ENCODE measurements at places on chromosomes 4 and X.

DNA sequence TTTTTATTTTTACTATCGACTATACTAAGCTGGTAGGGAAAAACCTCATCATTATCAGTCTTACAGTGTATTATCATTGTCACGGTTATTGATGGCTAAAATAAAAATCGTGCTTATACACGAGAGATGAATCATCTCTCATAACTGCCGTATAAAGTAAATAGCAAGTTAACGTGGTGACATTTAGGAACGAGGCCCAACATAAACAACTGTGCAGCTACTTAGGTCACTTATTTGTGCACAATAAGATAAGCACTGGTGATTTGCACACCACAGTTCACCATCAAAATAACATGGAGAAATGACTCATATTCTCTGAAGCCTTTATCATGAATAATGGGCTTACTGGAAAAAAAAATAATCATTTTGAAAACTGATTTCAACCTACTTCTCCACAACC is 482.0 kb upstream of the TENM3 start:
- peak; percentile 43 for DNase-seq

DNA sequence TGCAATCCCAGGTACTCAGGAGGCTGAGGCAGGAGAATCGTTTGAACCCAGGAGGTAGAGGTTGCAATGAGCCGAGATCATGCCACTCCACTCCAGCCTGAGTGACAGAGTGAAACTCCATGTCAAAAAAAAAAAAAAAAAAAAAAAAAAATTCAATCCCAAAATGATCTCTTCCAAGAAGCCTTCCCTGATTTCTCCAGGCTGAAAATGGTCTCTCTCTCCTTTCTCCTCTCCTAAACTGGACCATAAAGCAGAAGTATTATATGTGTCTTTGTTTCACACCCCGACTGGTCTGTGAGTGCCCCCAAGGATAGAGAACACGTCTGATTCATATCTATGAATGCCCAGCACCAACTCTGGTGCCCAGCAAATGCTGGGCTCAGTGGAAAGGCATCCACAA is 17.3 kb upstream of the KDM5C start:
- no peak for DNase-seq

DNA sequence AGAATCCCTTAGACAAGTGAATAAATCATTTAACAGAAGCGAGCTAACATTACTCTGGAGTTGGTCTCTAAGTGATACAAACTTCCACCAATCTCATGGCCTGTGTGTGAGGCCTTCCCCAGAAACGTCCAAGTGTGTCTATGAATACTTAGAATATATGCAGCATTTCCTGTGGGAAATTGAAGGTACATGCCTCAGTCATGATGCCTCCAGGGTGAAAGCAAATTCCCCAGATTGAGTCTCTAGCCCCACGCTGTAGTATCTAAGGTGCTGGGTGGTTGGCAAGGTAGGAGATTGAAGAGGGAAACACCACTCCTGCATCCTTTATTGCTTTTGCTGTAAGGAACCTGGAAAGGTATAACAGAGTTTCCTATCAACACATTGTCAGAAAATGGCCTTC is 113.8 kb downstream of the IL13RA2 start:
- no peak for DNase-seq

DNA sequence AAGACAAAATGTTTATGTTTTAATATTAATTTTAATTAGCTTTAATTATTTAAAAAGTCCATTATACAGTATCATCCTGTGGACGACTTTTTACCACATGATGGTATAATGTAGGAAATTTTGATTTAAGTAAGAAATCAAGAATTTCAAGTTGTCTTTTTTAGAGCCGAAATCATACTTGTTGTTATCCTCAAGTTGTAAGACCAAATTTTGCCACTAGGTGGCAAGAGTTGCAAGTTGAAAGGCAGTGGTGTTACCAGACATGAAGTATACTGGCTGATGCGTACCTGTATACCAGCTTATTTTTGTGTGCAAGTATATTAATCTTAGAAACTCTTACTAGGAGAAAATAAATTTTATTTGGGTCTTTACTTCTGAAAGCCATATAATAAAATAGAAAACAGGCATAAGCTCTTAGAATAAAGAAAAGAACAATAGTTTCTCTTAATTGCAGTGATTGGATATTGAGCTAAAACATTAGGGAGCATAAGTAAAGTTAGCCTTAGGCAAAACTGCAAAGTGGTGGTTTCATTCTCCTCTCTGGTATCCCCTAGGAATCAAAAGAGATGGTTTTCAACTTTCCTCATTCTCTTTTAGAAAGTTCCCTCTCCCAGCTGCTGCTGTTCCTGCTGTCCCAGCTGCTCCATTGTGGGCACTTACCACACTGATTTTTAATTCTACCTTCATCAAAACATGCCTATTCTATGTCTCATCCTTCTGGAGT is 118.0 kb upstream of the WDFY3 start:
- peak; percentile 70 for DNase-seq

GRCh38 chr4:116665716-116666115 is 419.7 kb downstream of the TRAM1L1 start:
- DNase-seq = peak; percentile 35

DNA sequence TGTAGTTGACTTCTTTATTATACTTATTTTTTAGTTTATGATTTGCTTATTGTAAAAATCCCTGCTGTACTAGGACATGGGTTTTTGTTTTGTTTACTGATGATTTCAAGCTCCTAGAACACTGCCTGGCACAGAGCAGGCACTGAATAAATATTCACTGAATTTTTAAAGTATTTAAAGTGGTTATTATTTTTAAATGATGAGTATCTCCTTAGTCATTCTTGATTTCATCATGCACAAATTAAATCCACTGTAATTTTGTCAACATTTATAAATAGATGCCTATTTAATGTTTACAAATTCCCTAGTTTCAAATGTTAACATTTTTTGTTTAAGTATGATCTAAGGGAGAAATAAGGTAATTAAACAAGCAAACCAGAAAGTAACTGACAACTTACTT is 367.9 kb upstream of the SLIT2 start:
- peak; percentile 18 for DNase-seq

DNA sequence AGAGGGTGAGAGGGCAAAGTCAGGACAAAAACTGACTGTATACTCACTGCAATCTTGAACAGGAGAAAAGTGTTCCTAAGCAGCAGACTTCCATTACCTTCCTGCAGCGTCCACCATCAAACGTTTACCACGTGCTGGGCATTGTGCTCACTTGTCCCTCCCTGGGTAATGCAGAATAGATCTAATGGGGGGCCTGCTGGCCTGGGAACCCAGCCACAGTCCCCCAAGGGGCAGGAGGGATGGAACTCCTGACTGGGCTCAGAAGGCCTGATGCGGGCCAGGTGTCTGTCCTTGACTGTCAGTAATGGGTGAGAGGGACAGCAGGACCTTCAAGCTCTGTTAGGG is 37.6 kb upstream of the FAM156A start:
- DNase-seq = no peak

DNA sequence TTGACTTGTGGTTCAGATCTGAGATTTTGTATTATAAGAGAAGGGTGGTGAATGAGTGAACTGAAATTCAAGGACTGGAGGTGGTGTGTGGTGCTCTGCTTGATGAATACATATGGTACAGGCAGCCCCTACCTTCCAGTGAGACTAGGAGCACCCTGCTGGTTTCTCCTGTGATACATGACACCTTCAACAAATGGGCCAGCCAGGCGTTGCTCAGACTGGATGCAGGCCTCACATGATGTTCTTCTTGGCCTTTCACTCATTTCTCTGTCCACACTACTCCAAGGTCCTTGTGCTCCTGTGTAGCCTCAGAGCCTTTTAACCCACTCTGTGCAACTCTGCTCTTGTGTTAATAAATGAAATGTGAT is 67.2 kb downstream of the FNIP2 start:
- no peak for DNase-seq

GRCh38 chrX:153380691-153381090 is 20.5 kb downstream of the PNMA6E start:
- no peak for DNase-seq

DNA sequence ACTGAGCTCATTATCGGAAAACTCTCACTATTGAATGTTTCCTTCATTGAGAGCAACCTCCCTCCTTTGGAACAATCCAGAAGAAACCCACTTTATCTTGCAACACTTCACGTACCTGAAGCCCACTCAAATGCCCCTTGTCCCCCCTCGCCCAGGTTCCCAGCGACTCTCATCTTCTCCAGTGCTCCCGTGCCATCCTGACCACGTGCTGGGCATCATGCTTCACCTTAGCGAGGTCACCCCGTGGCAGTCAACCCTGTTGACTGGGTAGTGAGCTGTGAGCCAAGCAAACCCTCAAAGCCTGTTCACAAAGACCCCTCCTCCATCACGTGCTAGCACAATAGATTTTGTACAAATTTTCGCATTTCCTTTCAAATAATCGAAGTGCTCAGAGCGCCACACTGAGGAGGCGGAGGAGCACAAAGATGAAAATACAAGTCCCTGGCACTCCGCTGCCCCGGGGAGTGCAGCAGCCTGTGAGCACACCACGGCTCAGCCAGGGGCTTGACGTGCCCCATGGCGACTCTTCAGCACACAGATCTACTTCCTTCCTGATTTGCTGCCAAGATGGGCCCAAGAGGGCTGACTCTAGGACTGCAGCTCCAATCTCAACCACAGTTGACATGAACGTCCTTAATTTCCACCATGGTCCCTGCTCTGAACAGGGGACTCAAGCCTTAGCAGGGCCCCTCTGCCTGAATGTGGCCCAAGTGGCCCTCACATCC is 15.6 kb downstream of the PDZD4 start:
- no peak for DNase-seq

DNA sequence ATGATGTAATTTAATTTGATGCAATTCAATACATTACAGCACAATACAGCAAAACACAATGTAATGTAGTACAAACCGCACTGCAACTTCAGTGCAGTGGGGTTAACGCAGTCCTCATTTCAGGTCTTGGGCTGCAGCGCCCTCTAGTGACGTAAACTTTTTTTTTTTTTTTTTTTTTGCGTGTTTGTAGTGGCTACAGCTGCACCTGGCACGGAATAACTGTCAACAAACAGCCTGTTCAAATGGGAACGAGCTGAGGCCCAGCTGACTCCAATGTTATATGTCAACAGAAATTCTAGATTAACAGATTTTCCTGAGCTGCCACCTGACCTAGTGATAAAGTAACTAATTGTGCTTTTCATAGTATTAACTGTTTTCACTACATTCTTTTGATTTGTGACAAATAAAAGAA is 33.5 kb upstream of the RASSF6 start:
- peak; percentile 62 for DNase-seq

DNA sequence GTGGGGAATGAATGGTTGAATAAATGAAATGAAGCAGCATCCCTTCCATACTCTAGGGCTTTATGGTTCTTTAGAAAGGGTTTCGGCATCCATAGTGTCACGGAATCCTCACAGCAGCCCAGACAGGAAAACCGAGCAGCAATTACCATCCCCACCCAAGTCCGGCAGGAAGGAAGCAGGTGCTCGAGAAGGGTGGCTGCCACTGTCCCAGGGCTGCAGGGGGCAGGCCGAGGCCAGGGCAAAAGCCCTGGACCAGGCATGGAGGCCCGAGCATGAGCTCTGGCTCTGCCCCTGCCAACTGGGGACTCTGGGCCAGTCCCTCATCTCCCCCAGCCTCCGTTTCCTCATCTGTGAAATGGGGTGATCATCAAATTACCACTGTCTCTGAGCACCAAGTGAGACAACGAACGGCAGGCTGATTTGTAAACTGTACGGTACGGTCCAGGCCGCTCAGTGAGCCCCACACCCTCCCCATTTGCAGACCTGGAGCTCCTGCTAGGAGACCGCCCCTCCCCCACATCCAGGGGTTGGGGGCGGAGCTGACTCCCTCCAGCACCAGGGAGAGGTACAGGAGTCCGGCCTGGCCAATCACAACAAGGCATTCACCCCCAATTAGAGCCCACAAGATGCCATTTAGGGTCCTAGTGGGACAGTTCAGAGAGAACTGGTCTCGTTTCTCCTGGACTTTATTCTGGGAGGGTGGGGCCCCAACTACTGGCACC is 100.4 kb downstream of the WFS1 start:
- no peak for DNase-seq

DNA sequence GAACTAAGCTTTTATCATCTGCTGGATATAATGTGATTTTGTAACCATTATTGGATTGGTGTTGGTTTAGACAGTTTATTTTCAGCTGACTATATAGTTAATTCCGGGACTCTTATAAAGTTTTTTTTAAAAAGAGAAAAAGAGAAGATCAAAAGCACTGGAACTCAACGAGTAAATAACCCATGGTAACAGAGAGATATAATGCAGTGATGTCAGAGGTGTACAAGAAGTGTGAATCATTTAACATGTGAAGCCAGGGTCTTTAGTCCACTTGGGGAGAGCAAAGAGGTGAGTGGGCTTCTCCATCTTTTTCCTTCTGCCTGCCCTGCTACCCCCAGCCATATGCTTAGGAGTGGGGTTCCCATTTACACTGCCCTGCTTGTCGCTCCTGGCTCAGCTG is 3.2 kb downstream of the TMEM165 start:
- DNase-seq = no peak

DNA sequence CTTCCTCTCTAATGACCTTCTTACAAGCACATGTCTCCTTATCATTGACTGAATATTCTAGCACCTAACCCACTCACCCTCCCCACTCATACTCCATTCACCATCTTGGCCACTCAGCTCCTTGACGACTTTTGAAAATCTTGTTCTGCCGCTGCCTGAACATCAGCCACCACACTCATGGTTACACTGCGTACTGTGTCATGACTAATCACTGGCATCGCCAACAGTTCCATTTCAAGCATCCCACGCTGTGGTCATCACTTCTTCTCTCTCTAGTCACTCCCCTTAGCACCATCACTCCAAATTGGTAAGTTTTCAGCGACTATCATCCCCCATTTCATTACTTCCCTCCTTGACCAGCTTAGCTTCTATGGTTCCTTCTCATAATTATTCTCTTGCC is 352.8 kb downstream of the MAPK10 start:
- DNase-seq = no peak

DNA sequence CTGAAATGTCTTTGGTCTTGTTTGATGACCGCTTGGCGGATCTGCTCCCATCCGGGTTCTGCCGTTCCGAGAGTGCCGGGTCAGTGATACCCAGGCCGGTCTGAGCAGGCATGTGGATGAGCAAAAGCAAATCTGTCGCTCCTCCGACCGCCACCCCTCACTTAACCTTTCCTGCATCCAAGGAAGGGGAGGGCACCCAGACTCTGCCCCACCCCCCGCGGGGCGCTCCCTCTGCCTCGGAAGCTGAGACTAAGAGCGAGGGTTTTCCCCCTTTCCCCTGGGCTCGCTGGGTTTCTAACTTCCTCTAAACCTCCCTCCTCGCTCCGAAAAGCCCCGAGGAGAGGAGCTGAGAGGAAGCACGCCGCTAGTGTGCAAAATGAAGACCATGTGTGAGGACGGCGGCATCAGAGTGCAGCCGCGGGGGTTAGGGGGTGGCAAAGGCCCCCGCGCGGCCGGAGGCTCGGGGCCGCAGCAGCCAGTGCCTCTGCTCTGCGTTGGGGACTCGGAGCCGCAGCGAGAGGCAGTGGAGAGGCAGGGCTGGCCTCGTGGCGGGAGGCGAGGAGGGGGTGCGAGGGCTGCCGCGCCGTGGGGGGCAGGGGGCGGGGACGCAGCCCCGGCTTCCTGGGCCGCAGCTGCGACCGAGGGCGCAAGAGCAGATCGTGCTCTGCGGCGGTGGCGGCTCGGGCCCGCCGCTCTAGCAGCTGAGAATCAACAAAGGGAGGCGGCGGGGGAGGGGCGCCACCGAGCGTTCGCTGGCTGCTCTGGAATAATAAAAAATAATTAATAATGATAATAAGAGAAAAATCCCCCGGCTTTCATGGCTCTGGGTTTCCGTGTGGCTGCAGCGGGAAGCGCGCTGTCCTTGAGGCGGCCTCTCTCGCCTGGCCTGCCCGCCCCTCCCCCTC is 55.8 kb upstream of the BCOR start:
- DNase-seq = peak; percentile 49

GRCh38 chr4:169410839-169411770 is 140.3 kb upstream of the SH3RF1 start:
- DNase-seq = peak; percentile 88

- DNase-seq = no peak
Measured at GRCh38 chrX:19987856-19988255, 3.0 kb downstream of the BCLAF3 start.
